ENCODE measurements at places on chromosomes 16 and 17.
A peak's percentile ranks its signal among the peaks of the same experiment; 100 is the strongest.

- peak; percentile 13 for DNase-seq
Observed at GRCh38 chr16:47523342-47524006, 62.3 kb downstream of the PHKB start.

GRCh38 chr17:14755002-14755401 lies 454.1 kb downstream of the HS3ST3B1 start:
- no peak for DNase-seq

- DNase-seq = no peak
Observed at GRCh38 chr17:42271779-42272035, 4.5 kb downstream of the STAT5B start.

GRCh38 chr16:68202091-68202519 lies 33.8 kb downstream of the ESRP2 start:
- DNase-seq = no peak

GRCh38 chr16:80463326-80463725 lies 77.5 kb upstream of the DYNLRB2 start:
- DNase-seq = peak; percentile 37
